ENCODE measurements at places on chromosomes 16 and 17.

- no peak for DNase-seq
Measured at GRCh38 chr16:1626327-1626726, 14.2 kb downstream of the CRAMP1 start.

- no peak for DNase-seq
Measured at GRCh38 chr16:29982560-29983419, 9.1 kb downstream of the TAOK2 start.

GRCh38 chr16:58655215-58655596 is 25.6 kb upstream of the CNOT1 start:
- no peak for DNase-seq

- no peak for DNase-seq
Measured at GRCh38 chr16:7405166-7405565, 72.5 kb downstream of the RBFOX1 start.

DNA sequence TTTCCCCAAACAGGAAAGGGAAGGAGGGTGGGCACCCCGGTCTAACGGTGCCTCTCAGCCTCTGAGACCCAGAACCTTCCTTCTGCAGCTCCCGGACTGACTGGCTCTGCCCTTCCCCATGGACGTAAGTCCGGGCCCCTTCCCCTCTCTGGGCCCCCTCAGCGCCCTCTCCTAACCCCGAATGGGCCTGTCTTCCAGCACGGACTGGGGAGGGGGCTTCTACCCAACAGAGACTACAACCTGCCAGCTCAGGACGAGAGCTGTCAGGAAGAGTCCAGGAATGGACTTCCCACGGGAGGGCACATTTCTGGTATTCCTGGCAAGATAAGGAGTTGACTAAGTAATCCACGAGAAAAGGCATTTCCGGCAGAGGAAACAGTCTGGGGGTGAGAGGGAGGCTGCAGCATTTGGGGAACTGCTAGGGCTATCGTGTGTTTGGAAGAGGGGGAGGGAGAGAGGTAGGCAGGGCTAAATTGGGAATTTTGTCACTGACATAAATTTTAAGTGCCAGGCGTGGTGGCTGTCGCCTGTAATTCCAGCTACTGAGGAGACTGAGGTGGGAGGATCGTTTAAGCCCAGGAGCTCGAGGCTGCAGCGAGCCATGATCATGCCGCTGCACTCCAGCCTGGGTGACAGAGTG is 12.1 kb upstream of the ALDOA start:
- DNase-seq, result no peak

DNA sequence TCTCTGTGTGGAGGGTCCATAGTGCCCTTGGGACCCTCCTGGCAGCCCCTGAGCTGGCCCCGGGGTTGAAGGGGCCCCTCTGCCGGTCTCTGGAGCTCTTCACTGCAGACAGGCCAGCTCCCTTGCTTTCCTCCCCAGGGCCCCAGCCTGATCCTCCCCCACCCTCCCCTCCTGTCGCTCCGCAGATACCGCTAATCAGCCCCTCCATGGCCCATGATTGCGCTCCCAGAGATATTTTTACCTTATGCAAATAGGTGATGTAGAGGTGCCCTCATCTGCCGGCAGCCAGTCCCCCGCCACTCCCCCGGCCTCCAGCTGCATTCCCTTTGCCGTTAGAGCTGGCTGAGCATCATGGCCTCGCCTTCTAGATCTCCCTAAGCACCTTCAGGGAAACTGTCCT is 9.2 kb downstream of the MMP15 start:
- DNase-seq, result no peak

All from DMS 273 treated with DMSO at 0.1 percent for 48 hours (cell line).